ENCODE measurements at places on chromosomes 12 and 14. TPM values are rescaled to one million over a fixed set of nuclear protein-coding genes. Genes with fewer than 3 reads are reported as not detected.

Gene WSCD2
- not detected for total RNA-seq

Gene KLHDC2
- 18.3 TPM for total RNA-seq

Gene MFAP5
- total RNA-seq: 1.5 TPM

Gene TGM1
- 0.89 TPM for total RNA-seq

Gene RNASE7
- total RNA-seq: not detected

Gene PUS1
- total RNA-seq: 15.3 TPM

Gene NXPH4
- total RNA-seq: 1.0 TPM

Gene PLEKHG7
- total RNA-seq: not detected

Gene AKAP3
- total RNA-seq: 0.13 TPM
